ENCODE measurements at places on chromosomes 3 and 15. TPM values are rescaled to one million over a fixed set of nuclear protein-coding genes. Genes with fewer than 3 reads are reported as not detected.
A peak's percentile ranks its signal among the peaks of the same experiment; 100 is the strongest.

The DAZL gene
- total RNA-seq, result not detected

The TMC3 gene
- not detected for total RNA-seq

The PPM1M gene
- total RNA-seq, result 20.2 TPM

The CXCR6 gene
- 4.3 TPM for total RNA-seq

The CRABP1 gene
- 14.5 TPM for total RNA-seq

GRCh38 chr15:56821721-56822425 lies 88.6 kb upstream of the ZNF280D start:
- no peaks in the 10 kb centered on the region for H3K27me3 ChIP-seq
- no peaks in the 10 kb centered on the region for H3K36me3 ChIP-seq
- no peak overlapping the region for H3K27ac ChIP-seq
- no peak overlapping the region for H3K4me3 ChIP-seq
- no peaks in the 10 kb centered on the region for H3K4me1 ChIP-seq

- no peaks in the 10 kb centered on the region for H3K36me3 ChIP-seq
- no peaks in the 10 kb centered on the region for H3K4me1 ChIP-seq
- no peak for DNase-seq
- H3K4me3 ChIP-seq, result no peak overlapping the region
These were observed 56.6 kb downstream of the MGLL start for GRCh38 chr3:127765735-127766134.

DNA sequence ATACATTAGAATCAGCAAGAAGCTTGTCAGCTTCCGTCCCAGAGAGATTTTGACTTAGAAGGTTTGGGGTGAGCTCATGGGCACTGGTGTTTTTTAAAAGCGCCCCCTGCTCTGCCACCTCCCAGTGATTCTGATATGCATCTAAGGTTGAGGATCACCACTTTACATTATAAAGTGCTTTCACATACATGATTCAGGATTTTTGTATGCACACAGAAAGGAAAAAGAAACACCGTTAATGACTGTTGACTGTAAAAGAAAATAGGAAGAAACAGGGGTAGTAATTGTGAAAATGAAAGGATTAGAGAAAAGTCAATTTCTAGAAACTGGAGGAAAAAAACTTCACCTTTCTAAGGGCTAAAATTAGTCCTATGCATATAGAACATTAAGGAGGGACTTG lies 104.9 kb upstream of the ZBED2 start:
- no peak overlapping the region for H3K27ac ChIP-seq
- H3K36me3 ChIP-seq, result no peaks in the 10 kb centered on the region
- H3K27me3 ChIP-seq, result no peaks in the 10 kb centered on the region
- no peaks in the 10 kb centered on the region for H3K4me1 ChIP-seq

- no peaks in the 10 kb centered on the region for H3K27me3 ChIP-seq
- H3K4me1 ChIP-seq, result no peaks in the 10 kb centered on the region
- no peaks in the 10 kb centered on the region for H3K36me3 ChIP-seq
- DNase-seq, result no peak
- no peak overlapping the region for H3K4me3 ChIP-seq
These were observed 23.7 kb downstream of the PCYT1A start for GRCh38 chr3:196263819-196264218.

- H3K4me3 ChIP-seq, result no peak overlapping the region
- H3K4me1 ChIP-seq, result no peaks in the 10 kb centered on the region
- H3K27me3 ChIP-seq, result no peaks in the 10 kb centered on the region
- no peaks in the 10 kb centered on the region for H3K36me3 ChIP-seq
- H3K27ac ChIP-seq, result peak overlapping the region; percentile 58
- no peak for DNase-seq
These were observed 22.6 kb upstream of the C3orf70 start for GRCh38 chr3:185175370-185175987.

Data from breast epithelium (tissue), 4 donors.